ENCODE measurements at places on chromosomes 11 and 22.

DNA sequence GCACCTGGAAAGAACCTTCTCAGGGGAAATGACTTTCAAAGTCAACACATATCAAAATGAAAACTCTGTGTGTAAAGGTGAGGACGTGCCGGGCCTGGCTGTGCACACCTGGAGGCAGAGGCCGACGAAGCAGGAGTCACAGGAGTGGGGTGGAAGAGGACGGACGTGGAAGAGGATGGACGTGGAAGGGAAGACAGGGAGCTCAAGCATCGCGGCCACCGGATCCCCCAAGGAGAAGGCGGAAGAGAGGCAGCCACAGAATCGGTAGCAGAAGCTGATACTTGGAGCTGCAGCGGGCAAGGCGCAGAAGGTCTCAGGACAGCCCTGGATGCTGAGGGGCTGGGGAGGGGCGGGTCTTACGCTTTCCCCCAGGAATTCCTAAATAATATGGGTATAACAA, 519.8 kb downstream of the BRD1 start:
- no peak for DNase-seq

GRCh38 chr11:104337273-104337672, 173.3 kb upstream of the PDGFD start:
- no peak for DNase-seq

DNA sequence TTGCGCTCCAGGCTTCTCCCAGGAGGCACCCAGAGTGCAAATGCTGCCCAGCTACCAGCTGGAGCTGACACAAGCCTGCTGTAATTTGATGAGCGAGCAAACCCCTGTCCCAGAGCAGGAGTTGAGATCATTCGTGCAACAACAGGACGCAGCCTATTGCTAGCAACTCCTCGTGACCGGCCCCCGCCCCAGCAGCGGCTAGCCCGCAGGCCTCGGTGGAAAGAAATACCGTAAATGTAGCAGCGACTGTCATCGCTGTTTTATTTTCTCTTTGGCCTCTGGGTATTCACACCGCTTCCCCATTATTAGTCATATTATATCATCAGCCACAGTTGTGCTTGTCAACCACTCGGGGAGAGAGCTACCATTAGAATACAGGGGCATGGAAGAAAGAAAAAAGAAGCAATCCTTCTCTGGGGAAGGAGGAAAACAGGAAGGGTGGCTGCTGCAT, 59.2 kb upstream of the ATXN10 start:
- peak; percentile 17 for DNase-seq

GRCh38 chr11:27352781-27353180, 10.2 kb downstream of the CCDC34 start:
- DNase-seq, result no peak

- no peak for DNase-seq
Measured at GRCh38 chr11:122189229-122189628, 73.2 kb upstream of the BLID start.
